ENCODE measurements at places on chromosomes 12 and 14.

GRCh38 chr12:130266751-130267150 lies 70.9 kb upstream of the PIWIL1 start:
- DNase-seq: no peak

GRCh38 chr12:93101367-93101766 lies 172.3 kb upstream of the EEA1 start:
- DNase-seq: no peak

- no peak for DNase-seq
Observed at GRCh38 chr12:111638556-111638955, 39.4 kb upstream of the ATXN2 start.

GRCh38 chr14:101352567-101352966 lies 208.7 kb upstream of the DIO3 start:
- no peak for DNase-seq

GRCh38 chr12:111758120-111758561 lies 8.6 kb upstream of the ALDH2 start:
- no peak for DNase-seq

DNA sequence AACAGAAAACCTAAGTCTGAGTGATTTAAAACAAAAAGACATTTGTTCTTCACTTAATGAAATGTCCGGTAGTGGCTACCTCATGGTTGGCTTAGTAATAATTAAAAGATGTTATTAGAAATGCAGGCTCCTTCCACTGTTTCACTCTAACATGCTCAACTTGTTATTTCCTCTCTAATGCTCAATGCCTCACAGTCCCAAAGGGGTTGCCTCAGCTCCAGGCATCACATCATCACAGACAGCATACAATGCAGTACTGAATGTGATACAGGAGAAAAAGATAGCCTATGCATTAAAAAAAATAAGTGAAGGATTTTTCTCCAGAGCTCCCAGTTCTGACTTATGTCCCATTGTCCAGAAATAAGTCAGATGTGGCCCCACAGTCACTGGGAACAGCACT lies 1077.0 kb upstream of the TMEM132C start:
- DNase-seq: no peak

DNA sequence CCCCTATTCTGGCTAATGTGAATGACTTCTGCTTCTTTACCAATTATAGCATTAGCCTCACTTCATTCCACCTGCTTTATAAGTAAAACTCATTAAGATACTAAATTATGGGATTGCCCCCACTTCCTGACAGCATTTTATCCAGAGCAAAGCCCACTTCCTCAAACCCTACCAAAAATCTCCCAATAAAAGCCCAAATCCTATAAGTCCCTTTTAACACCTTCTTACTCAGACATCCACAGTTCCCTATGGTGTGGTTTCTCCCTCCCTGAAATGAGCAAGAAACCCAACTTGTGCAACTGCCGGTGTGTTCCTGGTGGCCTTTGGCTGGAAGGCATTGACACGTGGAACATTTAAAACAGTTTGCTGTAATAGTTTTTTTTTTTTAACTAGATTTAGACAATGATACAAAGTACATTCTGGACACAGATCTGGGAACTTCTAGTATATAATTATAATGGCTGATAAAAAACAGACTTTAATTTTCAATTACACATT lies 53.1 kb downstream of the BRMS1L start:
- no peak for DNase-seq

GRCh38 chr14:99717682-99718013 lies 33.5 kb downstream of the CYP46A1 start:
- no peak for DNase-seq

- no peak for DNase-seq
Observed at GRCh38 chr12:113805673-113806072, 160.5 kb downstream of the RBM19 start.

- no peak for DNase-seq
Observed at GRCh38 chr12:102512523-102512922, 32.2 kb upstream of the IGF1 start.

DNA sequence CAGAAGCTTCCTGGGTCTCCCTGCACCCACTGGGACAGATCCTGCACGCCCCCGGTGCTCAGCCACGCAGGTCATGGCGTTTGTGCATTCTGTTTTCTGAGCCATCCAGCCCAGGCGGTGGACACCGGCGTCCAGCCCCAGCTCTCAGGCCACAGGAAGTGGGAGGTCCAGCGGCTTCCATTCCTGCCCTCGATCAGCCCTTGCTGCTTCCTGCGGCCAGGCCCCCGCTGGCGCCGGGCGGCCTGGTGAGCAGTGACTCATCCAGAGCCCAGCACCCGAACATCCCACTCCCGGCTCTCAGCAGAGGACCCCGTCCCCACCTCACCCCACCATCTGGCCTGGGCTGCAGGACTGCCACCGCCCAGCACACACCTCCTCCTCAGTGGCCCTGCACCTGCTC lies 18.0 kb upstream of the NUDT14 start:
- DNase-seq: no peak

DNA sequence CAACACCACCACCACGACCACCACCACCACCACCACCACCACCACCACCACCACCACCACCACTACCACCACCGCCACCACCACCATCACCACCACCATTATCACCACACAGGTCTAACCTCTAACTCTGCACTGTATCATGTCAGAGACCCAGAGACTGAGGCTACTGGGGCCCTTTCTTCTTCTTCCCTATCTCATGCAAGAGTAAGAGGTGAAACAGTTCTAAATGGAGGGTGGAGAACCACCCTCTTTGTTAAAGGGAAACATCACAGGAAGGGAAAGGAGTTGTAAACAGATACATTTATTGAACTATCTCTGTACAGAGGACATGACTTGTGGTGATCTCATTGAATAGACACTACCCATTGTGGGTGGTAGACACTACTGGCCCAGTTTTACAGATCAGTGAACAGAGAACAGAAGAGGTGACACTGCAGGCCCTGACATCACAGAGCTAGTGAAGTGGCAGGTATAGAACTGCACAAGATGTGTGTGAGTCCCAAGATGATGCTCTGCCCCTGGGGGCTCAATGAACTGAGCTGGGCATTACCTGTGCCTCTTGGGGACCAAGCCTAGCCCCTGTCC lies 91.6 kb downstream of the FOXN3 start:
- DNase-seq: no peak

- no peak for DNase-seq
Observed at GRCh38 chr12:118734266-118734665, 247.1 kb upstream of the SRRM4 start.

- DNase-seq: no peak
Observed at GRCh38 chr12:124477107-124477915, 90.1 kb downstream of the NCOR2 start.

GRCh38 chr12:111417290-111417689 lies 11.6 kb downstream of the SH2B3 start:
- DNase-seq: no peak

DNA sequence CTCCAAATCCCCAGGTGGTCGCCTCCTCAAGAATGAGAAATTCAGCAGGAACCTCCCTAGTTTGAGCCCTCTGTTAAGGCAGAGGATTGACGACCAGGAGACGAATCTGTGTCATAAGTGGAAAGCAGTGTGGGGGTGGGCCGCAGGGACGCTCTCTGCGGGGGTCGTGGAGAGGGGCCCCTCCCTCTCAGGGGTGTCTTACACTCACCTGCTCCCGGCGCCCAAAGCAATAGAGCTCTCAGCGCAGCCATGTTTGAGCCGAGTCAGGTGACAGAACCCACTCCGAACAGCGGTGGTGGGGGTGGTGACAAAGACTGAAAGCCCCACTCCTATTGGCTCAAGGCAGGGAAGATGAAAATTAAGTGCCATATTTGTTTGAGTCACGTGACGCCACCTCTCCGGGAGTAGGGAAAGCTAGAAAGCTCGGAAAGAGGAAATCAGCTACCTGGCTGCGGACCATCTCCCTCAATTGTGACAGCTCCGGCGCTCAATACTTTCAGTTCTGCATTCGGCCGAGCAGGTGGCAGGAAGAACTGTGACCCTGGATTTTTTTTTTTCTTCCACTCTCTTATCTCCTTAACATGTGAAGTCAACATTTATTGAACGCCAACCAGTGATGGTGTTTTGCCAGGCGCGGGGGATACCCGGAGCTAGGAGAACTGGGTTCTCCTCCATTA lies at the start of gene ZFYVE26:
TSS of gene ZFYVE26 (minus strand) at position 265 of the 677 bp plus-strand sequence. CDS start 627 bp downstream, outside the sequence.
- DNase-seq: peak; percentile 87

GRCh38 chr14:56341766-56342493 lies 223.7 kb downstream of the PELI2 start:
- no peak for DNase-seq

DNA sequence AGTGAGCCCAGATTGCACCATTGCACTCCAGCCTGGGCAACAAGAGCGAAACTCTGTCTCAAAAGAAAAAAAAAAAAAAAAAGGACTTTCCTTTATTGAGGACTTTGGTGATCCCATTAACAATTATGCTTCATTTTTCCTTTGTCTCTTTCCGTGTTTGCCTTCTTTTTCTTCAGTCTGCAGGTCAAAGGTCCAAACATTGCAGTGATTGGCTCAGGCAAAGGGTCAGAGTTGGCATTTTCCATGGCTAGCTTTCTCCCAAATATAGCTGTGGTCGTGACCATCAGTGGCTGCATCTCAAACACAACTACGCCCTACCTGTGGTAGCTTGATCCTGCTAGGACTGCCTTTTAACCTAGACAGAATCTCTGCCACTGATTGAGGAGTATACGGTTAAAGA lies 7.0 kb upstream of the DNAL1 start:
- no peak for DNase-seq

- no peak for DNase-seq
Observed at GRCh38 chr12:106918746-106919145, 37.0 kb upstream of the TMEM263 start.

- DNase-seq: no peak
Observed at GRCh38 chr12:94875525-94875924, 128.0 kb downstream of the NDUFA12 start.
